ENCODE measurements at places on chromosomes 7 and 10.

DNA sequence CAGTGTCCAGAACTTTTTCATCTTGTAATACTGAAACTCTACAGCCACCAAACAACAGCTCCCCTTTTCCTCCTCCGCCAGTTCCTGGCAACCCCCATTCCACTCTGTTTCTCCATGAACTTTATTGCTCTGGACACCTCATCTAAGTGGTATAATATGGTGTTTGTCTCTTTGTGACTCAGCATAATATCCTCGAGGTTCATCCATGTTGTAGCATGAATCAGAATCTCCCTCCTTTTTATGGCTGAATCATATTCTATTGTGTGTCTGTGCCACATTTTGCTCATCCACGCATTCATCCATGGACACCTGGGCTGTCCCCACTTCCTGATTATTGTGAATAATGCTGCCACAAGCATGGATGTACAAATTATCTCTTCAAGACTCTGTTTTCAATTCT, 124.4 kb upstream of the FGFR2 start:
- no peak for DNase-seq

GRCh38 chr10:1379601-1380000, 323.4 kb downstream of the WDR37 start:
- DNase-seq = no peak

GRCh38 chr10:34351161-34351560, 463.9 kb downstream of the PARD3 start:
- DNase-seq = no peak

DNA sequence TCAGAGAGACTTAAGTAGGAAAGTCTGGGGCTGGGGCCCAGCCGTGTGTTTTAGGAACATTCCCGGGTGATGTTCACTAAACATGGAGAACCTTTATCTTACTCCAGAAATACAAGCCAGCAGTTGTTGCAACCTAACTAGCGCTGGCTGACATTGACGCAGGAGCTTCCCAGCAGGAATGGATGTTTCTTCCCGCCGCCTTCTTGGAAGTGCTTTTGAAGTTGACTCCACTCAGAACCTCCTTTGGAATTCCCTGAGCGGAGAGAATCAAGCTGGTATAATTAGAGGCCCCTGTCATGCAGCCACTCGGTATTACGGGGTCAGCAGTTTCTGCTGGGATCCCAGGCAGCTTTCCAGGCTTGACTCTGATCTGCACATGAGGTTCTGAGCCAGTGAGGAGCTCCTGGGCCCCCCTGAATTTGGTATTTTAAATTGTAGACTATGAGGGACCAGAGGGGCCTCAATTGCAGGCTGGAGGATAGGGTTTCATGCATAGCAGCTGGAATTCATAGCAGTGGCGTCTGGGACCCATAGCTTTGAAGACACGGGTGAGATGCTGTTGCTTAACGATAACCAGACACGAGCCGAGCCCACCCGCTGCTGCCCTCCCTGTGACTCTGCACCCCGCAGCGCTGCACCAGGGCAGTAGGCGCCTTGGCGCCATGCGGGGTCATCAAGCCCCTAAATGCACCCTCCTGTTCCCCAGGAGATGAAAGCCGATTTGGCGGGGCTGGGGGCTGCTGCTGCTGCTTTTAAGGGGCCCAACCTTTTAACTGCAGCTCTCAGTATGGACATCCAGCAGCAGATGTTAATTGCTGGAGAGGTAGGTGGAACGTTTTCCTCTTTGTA, 61.8 kb downstream of the EEPD1 start:
- DNase-seq = no peak

DNA sequence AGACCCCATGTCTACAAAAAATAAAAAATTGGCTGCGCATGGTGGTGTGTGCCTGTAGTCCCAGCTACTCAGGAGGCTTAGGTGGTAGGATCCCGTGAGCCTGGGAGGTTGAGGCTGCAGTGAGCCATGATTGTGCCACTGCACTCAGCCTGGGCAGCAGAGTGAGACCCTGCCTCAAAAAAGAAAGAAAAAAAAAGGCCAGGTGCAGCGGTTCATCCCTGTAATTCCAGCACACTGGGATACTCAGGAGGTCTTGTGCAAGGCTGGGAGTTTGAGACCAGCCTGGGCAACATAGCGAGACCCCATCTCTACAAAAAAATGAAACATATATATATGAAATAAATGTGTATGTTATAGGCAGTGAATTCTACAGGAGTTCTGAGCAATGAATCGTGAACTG, 44.5 kb upstream of the UBE2H start:
- DNase-seq = no peak

DNA sequence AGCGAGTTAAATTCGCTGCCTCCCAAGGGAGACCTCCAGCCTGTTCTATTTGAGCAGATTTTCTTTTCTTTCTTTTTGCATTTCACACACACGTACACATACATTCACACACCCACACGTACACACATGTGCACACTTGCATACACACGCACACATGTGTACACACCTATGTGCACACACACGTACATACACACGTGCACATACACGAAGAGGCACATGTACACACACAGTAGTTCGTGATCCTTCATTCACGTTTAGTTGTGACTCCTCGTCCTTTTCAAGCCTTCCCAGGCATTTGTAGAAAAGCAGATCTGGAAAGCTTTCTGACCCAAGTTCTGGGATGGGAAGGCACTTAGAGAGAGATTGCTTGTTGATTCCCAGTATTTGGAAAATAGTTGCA, 290.8 kb upstream of the COBL start:
- no peak for DNase-seq

GRCh38 chr7:114648117-114648516, 233.5 kb downstream of the FOXP2 start:
- DNase-seq = no peak

DNA sequence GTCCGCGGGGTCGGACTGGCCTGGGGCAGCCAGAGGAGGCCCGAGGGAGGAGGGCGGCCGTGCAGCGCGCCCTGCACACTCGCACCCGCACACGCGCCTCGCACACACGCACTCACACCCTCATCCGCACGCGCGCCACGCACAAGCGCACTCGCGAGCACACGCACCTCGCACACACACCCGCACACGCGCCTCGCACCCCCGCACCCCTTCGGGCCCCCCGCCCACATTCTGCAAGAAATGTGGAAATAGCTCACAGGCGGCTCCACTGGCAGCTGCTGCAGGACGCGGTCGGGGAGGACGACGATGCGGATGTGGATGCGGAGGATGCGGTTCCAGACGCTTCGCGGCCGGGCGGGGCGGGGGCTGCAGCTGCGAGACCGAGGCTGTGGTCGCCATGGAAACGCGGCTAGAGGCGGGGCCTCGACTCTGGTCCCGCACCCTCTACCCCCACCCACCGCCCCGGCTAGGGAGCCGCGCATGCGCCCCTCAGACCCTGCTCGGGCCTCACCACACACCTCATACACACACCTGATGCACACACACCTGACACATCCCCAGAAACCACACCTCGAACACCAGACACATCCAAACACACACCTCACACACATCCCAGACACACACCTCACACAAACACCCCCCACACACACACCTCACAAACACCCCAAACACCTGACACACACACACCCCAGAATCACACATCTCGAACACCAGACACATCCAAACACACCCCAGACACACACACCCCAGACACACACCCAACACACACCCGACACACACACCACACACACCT, at the start of gene CALY:
Gene CALY (minus strand): TSS at position 320 of the 793 bp plus-strand sequence. CDS start 7,907 bp downstream, outside the sequence.
- DNase-seq = no peak

GRCh38 chr7:54964136-54964535, 54.7 kb upstream of the EGFR start:
- DNase-seq = no peak

DNA sequence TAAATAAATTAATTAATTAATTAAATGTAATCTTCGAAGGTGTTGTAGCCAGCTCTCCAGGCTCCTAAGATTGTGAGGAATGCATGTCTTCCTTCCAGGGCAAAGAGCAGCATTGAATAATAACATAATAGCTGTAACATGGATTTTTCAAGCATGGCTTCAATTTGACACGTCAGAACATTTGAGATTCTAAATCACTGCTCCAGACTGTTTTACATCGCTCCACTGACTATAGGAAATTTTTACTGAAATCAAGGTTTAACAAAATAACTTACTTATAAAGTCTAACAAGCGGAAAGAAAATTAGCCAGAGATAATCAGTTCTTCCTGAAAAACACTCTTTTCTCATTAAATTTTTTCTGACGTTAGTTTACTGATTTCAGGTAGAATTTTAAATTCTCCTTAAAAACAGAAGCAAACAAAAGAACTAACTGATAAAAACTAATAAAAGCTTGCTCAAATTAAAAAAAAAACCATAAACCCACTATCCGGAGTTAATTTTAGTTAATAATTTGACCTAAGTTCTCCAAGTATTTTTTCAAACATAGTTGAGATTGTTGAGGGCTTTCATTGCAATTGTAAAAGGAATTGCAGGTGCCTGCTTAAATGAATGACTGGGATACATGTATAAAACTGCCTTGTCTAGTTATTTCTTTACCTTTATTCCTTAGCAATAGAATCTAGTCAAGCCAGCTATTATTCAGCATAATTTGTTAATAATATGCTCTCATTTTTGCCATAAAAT, 51.2 kb upstream of the SGCE start:
- DNase-seq = no peak

- DNase-seq = no peak
These were observed 31.5 kb upstream of the ADCYAP1R1 start for GRCh38 chr7:31020652-31021051.

GRCh38 chr7:140458916-140459315, 20.4 kb downstream of the MKRN1 start:
- DNase-seq = no peak

DNA sequence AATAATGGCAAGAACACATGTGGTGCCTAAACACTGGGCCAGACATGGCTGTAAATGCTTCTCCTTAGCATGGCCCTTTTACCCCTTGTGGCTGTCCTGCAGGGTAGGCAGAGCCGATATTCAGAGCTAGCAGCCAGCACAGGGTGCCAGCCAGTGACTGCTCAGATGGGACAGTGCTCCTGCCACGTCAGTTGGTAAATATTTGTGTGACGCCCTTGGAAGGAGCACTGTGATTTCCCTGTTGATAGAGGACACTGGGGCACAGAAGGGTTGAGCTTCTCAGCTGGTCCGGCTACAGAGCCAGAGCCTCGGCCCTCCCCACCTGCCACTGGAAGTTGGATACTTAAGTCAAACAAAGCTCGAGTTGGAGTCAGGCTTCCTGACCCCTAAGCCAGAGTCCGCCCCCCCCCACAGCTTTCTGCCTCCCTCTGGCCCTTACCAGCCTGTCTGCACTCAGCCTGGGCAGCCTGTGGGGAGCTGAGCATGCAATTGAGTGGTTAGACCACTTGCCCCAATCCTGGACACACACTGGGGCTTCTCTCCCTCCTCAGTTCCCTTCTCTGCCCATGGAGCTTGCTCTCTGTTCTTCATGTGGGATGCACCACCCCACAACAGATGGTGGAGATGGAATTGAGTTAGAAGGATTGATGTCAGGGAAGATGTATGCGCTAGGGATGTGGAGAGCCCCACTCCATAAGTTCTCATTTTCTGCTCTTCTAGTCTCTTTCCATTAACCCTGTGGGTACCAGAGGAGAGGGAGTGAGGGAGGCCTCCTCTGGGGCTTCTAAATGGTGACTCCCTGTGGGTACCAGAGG, 350.8 kb downstream of the PLXNA4 start:
- no peak for DNase-seq

- DNase-seq = no peak
These were observed 22.5 kb upstream of the MYL7 start for GRCh38 chr7:44163591-44163990.

DNA sequence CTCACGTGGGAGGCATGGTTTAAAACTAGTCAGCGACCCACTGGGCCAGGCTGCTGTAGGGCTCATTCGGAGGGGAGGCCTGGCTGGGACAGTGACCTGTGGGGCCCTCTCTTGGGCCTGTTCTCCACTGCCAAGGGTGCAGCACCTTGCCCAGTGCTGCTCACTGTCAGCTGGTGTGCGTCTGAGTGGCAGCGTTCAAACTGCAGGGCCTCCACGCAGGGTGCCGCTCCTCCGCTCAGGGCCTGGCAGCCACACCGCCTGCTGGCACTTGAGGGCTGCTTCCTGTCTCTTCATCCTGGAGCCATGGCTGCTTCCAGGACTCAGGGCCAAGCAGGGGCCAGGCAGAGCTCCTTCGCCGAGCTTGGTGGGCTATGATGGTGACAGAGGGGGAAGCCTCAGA, 18.3 kb downstream of the ADAMTS14 start:
- no peak for DNase-seq

- DNase-seq = no peak
These were observed 277.6 kb downstream of the REEP3 start for GRCh38 chr10:63798599-63799498.

- no peak for DNase-seq
These were observed 11.2 kb upstream of the PRTFDC1 start for GRCh38 chr10:24963521-24964041.

DNA sequence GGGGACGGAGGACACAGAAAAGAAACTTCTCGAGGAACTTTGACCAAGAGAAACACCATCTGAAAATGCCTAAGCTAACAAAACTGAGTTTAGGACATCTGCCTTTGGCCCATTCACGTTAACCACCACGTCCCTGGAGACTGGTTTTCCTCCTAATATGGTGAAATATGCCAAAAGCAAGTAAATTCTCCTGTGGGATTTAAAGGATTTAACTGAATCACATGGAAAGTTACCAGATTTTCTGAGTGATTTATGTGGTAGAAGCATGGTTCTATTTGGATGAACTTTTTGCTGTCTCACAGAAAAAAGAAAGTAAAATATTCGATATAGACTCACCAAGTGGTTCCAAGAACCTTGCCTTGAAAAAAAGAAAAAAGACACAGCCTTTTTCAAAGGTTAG, 30.4 kb upstream of the BMPER start:
- DNase-seq = no peak

DNA sequence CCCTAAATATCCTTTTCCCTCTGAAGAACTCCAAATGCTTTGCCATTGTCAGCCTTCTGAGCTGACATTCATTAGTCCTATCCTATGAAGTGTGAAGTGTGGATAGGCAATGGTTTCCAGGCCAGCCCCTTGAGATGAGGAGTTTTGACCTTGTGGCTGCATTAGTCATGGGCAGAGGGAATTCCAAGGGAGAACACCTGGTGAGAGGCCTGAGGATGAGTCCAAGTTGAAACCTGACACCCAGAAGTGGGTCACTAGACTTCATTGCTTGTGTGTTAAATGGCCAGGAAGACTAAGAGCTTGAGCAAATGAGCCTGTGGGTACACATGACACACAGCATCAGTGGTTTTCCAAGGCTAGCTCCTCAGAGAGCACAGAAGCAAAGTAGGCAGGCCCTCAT, 260.8 kb downstream of the SKAP2 start:
- no peak for DNase-seq

GRCh38 chr7:15688911-15689310, 2.4 kb upstream of the MEOX2 start:
- no peak for DNase-seq

DNA sequence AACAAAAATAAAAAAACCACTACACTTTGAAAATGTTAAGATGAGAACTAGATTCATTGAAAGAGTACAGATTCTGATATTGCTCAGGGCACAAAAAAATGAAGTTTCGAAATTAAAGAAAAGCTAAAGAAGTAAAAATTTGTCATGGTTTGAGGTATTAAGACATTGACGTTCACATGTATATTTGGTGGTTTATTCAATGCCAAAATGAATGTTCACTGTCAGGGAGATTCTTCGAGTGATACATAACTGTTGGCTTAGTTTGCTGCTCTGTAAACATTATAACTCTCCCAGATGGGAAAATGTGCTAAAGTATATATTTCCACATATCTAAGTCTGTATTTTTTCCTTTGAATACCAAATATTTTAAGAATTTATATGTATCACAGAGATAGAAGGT, 345.0 kb downstream of the SEMA3D start:
- no peak for DNase-seq

GRCh38 chr7:75687246-75688088, 51.3 kb downstream of the HIP1 start:
- no peak for DNase-seq
